ELF-1 (cell line): ENCODE measurements at places on chromosomes 5 and 9.

GRCh38 chr5:76084496-76085242 is 1.5 kb downstream of the SV2C start:
- DNase-seq: peak; percentile 18

DNA sequence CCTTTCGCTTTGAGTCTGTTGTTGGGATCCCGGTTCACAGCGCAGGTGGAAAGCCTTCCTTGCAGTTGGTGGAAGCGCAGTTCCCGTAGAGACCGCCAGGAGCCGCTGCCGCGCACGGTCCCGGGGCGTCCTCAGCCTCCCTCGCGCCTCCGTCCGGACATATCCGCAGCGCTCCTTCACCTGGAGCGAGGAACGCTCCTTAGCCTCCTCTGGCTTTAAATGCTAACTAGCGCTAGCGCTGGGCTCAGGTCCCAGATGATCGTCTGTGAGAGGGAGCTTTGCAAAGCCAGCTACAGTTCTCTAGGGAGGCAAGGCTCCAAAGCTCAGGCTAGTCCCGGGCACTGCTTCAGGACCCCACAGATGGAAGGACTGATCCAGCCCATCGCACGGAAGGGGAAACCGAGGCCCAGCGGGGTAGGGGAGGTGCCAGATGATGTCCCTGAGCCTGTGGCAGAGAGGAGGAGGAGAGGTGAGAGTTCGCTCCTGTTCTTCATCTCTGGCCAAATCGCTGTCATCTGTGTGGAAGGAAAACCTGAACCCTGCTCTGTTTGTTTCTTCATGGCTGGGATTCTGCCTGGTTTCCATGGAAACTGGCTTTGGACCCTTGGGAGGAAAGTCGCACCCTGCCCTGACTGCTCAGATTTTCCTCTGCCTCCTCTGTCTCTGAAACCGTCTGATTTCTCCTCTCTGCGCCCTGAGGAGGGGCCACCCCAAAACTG is 31.4 kb downstream of the COL15A1 start:
- peak; percentile 93 for DNase-seq

- DNase-seq: no peak
Observed at GRCh38 chr9:1254071-1254470, 203.9 kb downstream of the DMRT2 start.

DNA sequence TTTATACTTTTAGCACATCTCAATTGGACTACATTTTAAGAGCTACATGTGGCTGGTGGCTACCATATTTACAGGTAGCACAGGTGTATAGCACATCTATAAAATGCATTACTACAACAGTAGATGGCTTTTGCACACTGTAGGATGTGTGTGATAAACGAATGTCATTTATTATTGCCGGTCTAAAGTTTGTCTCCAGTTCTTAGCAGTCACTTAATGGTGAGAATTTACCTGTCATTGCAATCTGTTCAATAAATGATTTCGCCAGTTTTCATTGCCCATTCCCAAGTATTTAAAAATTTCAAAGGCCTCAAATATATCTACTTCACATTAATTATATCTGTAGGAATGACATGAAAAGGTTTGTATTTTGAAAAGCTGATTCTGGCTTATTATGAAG is 15.9 kb downstream of the SCAMP1 start:
- DNase-seq: no peak

GRCh38 chr5:87872986-87873385 is 395.7 kb downstream of the TMEM161B start:
- peak; percentile 39 for DNase-seq

DNA sequence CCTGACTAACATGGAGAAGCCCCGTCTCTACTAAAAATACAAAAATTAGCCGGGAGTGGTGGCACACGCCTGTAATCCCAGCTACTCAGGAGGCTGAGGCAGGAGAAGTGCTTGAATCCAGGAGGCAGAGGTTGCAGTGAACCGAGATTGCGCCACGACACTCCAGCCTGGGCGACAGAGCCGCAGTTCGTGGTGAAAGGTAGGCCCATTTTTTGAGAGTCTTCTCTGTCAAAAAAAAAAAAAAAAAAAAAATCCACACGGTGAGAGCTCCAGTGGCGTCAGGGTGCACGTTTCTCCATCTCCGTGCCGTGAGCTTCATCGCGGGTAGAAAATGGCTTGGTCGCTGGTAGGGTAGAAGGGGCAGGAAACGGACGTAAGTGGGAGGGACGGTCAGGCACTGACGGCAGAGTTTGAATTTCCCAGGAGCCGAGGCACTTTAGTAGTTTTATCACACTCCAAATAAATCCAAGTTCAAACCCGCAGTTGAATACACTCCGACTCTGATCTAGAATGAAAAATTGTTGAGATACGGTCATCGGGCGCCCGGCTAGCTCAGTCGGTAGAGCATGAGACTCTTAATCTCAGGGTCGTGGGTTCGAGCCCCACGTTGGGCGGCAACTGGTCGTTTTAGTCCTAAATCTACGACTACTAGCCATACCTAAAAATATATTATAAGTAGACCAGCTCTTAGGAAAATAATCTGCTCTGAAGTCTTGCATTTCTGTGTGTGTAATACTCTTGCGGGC is 2.4 kb upstream of the TRIM7 start:
- DNase-seq: peak; percentile 93

- DNase-seq: no peak
Observed at GRCh38 chr9:20325008-20325407, 297.3 kb downstream of the MLLT3 start.

GRCh38 chr5:61333954-61334867 is 2.2 kb downstream of the ZSWIM6 start:
- no peak for DNase-seq

GRCh38 chr9:93031629-93032430 is 26.7 kb upstream of the SUSD3 start:
- no peak for DNase-seq

DNA sequence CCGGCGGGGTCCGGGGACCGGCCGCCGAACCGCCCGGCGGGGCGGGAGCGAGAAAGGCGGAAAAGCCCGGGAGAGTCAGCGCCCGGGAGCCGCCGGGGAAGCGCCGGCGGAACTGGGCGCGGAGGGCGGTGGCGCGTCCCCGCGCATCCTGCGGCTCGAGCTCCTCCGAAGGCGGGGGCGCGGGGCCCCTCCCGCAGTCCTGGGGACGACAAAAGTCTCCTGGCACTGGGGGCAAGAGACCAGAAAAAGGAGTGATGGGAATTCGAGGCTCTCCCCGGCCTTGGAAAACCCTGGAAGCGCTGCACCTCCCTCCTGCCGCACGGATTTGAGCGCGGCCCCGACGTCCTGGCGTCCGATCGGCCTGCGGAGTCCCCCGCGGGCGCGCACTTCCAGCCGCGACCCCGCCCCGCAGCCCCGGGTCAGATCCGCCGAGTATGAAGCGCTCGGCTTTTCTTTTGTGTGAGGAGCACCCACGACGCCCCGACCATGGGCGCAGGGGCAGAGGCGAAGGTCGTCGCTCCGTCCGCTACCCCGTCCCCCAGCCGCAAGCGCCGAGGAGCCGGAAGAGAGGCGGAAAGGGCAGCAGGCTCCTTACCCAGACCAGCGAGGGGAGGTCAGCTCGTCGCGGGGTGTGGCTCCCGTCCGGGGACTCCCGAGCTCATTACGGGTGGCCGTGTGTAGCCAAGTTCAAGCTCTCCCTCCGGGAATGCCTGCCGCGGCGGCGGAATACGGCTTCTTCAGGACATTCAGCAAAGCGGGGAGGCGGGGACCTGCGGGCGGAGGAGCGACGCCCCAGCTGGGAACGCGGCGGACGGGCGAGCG is at the start of gene EPB41L4A:
Gene EPB41L4A, minus strand, starts transcription at position 114 of the 822 bp plus-strand sequence. CDS start 238 bp downstream, outside the sequence.
- DNase-seq: peak; percentile 67

GRCh38 chr5:9437741-9438240 is 108.1 kb downstream of the SEMA5A start:
- DNase-seq: no peak

- no peak for DNase-seq
Observed at GRCh38 chr9:37212435-37212834, 92.1 kb downstream of the ZCCHC7 start.

GRCh38 chr9:19988281-19988680 is 199.4 kb upstream of the SLC24A2 start:
- DNase-seq: no peak

DNA sequence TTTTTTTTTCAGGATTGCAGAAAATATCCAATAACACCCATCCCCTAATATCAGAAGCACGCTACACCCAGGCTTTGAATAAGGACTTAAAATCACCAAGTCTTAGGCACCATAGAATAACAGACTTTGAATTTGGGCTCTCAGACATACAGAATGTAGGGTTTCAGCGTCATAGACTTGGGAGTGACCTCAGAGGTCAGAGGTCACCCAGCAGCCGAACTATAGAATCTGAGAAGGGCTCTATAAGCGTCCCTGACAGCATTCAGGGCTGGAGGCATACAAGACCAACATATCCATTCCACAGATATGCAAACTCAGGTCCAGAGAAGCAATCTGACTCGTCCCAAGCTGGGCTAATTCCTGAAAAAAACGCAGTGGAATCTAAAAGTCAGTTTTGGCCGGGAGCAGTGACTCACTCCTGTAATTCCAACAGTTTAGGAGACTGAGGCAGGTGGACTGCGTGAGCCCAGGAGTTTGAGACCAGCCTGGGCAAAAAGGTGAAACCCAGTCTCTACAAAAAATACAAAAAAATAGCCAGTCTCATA is 34.7 kb downstream of the SLC6A7 start:
- no peak for DNase-seq

DNA sequence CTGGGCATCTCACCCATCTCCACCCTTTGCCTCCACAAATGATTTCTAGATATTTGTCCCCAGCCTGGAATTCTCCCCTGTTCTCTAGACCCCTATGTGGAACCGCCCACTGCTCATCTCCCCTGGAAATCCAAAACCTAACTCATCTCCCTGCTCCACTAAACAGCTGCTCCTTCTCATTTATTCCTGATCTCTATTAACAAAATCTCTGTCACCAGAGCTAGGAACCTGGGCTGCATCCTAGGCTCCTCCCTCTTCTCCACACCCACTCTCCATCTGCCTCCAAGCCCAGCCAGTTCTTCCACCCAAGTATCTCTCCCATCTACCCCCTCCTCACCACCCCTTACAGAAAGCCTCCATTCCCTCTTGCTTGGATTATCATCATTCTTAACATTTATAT is 24.0 kb upstream of the SYNPO start:
- no peak for DNase-seq

GRCh38 chr9:80787636-80788035 is 901.7 kb downstream of the TLE1 start:
- no peak for DNase-seq

DNA sequence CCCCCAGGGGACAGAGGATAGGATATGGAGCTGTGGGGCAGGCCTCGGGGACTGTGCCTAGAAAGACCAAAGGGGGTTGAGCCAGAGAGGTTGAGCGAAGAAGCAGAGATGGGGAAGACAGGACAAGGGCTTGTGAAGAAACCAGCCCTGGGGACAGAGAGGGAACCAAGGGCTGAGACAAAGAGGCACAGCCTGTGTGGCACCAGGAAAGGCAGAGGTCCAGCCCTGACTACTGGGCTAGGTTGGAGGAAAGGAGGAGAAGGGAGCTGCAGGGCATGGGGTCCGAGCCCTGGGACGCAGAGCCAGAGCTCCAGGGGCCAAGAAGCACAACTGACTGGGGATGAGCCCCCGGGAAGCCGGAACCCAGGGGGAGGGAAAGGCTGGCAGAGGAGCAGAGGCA is 9.2 kb downstream of the REEP2 start:
- DNase-seq: no peak

DNA sequence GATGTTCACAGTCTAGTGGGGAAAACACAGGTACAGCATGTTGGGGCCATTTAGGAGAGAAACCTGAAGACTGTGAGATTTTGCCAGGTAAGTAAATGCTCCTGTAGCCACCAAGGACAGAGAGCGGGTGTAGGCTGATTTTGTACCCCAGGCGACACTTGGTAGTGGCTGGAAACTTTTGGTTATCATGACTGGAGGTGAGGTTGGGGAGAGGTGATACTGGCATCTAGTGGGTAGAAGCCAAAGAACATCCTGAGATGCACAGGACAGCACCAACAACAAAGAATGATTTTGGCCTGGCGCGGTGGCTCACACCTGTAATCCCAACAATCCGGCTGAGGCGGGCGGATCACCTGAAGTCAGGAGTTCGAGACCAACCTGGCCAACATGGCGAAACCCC is 38.8 kb upstream of the PWWP2A start:
- DNase-seq: peak; percentile 44

GRCh38 chr5:107916731-107917725 is 246.3 kb upstream of the EFNA5 start:
- DNase-seq: no peak

DNA sequence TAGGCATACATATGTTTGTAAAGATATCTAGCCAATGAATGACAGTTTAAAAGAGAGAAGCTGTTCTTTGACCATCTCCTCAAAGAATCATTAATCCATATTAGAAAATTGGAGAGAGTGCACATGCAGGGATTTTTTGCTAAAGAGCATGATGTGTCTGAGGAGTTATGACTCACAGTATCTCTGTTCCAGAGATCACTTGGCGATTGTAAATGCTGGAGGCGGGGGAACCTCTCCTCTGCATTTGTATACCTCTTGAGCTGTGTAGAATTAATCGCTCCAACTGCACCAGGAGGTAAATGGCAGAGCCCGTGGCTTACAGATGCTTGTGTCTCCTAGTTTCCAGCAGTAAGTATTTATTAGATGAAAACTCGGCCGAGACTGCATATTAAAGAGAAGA is 3.6 kb upstream of the SPATA31D1 start:
- no peak for DNase-seq

DNA sequence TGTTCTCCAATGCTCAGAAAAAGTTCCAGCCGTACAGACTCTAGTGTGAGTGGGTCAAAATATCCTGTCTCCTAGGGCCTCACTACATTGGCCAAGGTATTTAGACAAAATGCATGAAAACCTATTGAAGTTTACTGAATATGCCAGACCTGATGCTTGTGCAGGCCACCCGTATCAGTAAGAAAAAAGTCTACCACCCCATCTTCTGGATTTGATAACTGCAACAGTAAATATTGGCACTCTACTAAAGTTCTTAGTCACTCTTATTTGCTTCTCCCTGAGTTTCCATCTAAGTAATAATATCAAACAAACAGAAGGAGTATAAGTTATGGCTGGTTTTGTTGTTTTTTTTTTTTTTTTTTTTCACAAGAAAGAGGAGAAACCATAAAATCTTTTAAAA is 627.7 kb upstream of the KLF4 start:
- no peak for DNase-seq

DNA sequence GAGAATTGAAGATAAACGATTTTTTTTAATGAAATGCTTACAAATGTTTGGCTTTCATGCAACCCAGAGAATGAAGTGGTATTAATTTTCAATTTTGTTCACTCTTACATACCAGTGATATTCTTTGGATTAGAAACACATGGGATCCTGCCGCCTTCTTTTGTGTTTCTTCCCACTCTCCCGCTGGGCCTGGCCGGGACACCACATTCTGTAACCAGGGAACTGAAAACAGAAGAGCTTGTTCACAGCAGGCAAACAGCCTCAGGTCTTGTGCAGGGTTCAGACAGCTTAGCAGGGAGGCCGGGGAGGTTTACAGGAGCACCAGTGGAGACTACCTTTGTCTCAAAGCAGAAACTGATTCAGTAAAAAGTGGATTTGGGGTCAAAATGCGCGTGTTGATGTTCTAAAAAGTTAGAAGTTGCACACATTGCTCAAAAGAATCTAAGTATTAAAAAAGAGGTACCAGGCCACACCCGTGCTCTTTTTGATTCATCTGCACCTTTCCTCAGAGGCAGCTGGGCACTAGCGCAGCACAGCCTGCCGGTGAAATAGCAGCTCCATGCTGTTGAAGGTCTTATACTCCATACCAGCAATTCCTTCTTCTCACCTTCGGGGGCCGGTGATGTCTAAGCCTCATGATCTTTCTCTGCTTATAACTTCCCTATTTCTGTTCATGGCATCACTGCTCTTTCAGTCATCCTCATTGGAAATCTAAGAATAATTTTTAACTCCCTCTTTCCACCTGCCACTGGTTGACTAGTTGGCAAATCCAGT is 67.1 kb downstream of the GRAMD2B start:
- DNase-seq: peak; percentile 88
